Glutamatergic neuron (in vitro differentiated cells): ENCODE measurements at places on chromosomes 7 and 10.

GRCh38 chr7:50664461-50664922 lies 99.3 kb upstream of the DDC start:
- DNase-seq, result no peak

DNA sequence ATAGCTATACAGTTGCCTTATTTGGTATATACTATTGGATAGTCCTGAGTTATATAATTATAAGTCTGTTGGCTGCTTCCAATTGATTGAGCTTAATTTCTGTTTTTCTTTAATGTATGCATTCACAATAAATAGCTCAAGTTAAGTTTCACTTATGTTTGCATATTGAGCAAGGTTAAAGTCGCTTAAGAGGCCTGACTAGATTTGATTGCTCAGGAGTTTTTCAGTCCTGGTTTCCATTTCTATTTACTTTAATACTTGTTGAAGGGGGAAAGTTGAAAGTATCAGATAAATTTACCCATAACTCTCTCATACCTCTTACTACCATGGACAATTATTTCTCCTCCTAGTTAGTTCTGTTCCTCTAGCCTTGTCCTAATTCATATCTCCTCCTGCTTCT lies 294.7 kb downstream of the ARL4A start:
- DNase-seq, result no peak

DNA sequence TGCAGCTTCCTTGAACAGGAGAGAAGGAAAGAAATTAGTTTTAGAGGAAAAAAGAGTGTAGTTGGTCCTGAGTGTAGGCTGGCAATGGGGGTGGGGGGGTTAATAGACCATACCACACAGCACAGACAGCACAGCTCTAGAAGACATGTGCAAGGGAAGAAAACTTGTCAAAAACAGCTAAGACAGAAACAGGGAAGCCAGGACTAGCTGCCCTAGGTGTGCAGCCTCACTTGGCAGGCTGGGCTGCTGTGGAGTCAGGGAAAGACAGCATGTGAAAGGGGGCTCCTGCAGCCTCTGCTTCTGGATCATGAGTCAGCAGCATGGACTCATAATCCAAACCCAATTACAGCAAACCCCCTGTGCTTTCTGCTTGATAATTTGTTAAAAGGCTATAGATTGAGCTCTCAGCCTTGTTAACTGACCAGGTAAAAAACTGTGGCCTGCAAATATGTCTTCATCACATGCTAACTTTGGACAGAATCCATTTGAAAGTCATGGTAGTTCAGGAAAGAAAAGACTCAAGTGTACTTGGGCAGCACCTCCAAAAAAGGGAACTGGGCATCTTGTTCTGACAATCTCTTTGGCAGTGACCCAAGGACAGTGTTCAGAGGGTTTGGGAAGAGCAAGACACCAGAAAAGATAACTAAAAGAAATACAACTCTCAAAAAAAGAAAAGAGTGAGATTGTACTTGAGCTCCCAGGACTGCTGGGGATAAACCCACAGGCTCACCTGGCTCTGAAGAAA lies 142.2 kb upstream of the VWC2 start:
- DNase-seq, result no peak

DNA sequence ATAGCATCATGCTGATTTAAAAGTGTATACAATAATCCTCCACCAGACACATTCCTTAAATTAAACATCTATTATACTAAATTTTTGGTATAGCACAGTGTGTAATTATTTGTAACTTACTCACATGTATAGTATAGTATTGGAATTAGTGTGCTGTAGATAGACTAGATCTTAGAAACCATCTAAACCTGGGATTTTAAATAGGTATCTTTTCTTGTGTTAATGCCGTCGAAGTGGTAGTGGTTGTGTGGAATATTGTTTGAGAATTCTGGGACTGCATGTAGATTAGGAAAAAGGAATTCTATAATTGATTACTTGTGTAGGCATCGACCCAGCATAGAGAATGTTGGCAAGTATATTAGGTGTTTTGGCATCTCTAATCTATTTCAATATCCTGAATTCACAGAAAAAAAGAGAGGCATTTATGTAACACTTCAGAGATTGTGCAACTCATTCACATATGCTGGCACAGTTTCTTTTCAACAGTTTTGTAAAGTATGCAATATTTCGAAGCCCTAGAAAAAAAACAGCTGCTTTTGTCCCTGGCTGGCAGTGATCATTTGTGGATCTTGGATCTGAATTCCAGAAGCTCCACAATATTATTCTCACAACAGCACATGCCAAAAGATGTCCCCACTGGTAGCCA lies 145.5 kb upstream of the AGR3 start:
- DNase-seq, result no peak

DNA sequence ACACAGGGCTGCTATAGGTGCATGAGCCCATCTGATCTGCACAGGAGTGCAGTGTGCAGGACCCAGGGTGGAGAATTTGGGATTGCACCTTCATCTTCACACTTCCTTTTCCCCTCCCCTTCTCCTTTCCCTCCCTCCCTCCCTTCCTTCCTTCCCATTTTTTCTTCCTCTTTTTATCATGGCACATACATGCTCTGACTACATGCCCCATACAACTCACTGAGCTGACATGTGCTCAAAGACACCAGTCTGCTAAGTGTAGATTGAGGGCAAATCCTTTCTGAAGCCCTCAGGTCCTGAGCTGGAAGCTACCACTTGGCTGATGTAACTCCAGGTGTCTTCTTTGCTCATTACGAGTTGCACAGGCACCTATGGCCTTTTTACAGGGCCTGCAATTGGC lies 365.3 kb upstream of the ZNF32 start:
- DNase-seq, result no peak

GRCh38 chr10:109880886-109881768 lies 42.2 kb downstream of the XPNPEP1 start:
- no peak for DNase-seq

DNA sequence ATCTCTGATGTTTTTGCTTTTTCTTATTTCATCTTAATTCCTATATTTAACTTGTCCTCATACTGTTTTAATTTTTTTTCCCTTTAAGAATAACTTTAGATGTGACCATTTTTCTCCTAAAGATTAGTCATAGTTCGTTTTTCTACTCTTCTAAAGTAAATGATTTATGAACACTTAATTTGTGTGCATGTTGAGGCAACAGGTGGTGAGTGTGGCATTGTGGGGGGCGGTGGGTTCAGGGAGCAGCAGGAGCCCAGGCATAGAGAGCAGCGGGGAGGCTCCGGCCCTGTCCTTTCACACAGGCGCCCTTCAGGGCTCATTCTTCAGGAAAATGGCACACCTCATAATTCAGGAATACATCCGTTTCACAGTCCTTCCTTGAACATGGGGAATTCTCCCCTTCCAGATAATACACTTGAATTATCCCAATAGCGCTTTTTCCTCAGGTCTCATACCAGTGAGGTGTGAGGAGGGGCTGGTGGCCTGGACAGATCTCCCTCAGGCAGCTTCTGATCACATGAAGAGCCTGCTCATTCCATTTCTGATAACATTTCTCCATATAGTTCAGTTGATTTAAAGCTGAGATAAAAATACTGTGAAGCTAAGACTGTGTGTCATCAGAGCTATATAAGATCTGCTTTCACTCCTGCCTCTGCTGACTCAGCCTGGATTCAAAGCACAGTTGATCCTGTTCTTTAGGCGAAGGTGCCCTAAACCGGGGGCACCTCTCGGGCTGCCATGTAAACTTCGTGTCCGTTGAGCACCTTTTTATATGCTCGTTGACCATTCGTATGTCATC lies 40.2 kb downstream of the CUL1 start:
- DNase-seq, result no peak

DNA sequence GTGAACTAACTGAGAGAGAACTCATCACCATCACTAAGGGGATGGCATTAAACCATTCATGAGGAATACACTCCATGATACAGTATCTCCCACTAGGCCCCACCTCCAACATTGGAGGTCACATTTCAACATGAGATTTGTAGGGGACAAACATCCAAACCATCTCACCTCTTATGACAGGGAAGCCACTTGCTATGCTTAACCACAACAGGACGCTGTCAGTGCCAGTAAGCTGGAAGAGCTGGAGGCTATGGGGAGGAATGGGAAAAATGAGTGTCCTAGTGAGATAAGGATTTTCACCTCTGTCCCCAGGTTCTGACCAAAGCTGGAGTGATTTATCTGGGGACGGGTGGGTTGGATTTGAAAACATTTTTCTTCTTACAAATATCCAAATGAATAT lies 17.6 kb downstream of the PLCE1 start:
- DNase-seq, result no peak

DNA sequence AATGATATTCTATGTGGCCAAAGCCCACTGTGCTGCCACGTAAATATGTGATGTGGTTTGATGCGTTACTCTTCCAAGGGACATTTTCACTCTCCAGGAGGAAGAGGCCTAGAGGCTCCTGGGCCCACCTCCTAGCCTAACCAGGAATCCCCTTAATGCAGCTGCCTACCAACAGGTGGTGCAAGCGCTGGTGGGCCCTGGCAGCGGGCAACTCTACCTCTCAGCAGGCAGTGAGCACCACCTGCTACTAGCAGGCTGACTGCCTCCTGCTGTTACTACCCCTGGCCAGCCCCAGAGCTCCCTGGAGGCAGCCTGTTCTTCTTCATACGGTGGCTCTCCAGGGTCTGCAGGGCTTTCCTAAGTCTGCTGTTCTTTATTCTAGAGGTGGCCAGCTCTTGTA lies 62.8 kb downstream of the CDH23 start:
- DNase-seq, result no peak

DNA sequence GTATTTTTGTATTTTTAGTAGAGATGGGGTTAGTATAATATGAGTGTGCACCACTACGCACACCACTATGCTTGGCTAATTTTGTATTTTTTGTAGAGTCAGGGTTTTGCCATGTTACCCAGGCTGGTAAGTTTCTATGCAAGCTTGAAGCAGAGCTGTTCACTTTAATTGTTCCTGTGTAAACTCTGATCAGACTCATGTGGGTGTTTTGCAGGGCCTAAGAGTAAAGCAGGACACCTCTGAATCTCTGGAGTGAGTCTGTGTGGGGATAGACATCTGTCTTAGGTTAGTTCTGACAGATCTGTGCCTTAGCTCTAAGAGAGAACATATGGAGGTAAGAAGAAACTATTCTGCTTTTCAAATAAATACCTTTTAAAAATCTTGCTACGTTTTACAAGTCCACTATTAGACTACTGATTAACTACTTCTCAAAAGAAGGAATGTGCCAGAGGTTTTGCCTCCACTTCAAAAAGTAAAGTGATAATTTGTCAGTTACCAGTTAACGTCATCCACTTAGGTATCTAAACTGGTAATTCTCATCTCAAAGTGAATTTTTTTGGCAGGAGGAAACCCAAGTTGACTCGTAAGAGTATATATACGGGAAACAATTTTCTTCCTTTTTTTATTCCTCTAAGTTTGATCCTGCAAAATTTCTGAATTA lies 1.1 kb downstream of the COL17A1 start:
- DNase-seq, result no peak

DNA sequence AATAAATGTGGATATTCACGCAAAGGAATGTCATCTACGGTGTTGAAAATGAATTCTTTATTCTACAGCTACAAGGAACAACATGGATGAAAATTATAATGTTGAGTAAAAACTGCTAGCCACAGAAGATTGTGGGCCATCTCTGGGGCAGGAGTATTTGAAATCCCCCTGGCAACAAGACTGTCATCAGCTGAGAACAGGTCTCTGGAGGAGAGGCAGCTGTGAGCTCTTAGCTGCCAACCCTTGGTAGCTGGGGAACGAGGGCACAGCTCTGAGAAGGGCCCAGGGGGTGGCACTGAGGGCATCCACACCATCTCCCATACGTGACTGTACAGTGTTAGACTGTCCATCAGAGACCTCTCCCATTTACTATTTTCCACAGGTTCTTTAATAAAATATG lies 340.1 kb upstream of the MGMT start:
- no peak for DNase-seq

DNA sequence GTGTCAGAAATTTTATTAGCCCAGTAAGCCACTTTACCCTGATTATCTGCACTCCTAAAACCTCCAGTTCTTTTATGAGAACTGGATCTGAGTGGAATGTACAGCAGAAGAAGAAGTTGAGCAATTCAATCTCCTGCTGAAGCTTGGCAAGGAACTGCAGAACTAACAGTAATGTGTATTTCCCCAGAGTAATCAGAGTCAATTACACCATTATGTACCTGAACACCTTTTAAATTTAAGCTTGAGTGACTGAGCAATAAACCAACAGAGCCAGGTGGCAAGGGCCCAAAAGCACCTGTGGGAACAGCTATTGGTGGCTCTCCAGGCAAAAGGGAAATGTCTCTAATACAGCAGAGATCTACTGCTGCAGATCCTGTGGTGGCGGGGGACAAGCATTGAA lies 40.1 kb upstream of the AKR1C2 start:
- DNase-seq, result no peak

DNA sequence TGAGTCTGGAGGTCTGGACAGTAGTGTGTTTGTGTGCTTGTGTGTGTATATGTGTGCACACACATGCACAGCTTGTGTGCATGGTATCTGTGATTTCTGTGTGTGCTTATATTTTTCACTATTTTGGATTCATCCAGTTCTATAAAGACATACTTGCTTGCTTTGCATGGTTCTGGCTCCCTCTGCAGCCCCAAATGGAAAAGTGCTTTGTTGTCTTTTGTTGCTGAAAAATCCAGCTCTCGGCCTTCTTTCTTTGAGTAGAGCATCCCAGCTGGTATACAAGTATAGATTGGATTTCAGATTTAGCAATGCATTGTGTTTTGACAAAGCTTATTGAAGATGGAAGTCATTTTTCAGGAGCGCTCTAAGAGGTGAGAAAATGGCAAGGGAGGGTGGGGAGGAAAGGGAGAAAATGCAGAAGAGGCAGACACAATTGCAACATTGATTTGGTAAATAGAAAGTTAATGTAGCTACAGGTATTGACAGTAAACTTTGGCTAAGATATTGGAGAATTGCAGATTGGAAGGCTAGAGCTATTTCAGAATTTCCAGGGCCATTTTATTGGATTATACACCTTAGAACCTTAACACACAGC lies 333.9 kb downstream of the AUTS2 start:
- peak; percentile 44 for DNase-seq

- DNase-seq, result no peak
These were observed 116.6 kb downstream of the KMT2E start for GRCh38 chr7:105130580-105130979.

- no peak for DNase-seq
These were observed 29.8 kb upstream of the VCL start for GRCh38 chr10:73968098-73968521.

- no peak for DNase-seq
These were observed 184.0 kb downstream of the ADAM12 start for GRCh38 chr10:126204320-126204719.

- DNase-seq, result no peak
These were observed 53.0 kb upstream of the C1GALT1 start for GRCh38 chr7:7129381-7129780.

GRCh38 chr10:50439806-50440205 lies 183.9 kb downstream of the SGMS1 start:
- no peak for DNase-seq
